A549 (cell line): ENCODE measurements at places on chromosomes 2 and 18. TPM values are rescaled to one million over a fixed set of nuclear protein-coding genes. Genes with fewer than 3 reads are reported as not detected.

GRCh38 chr2:39437522-39438296 is 624 bp upstream of the MAP4K3 start:
- DNase-seq, result peak; percentile 63

DNA sequence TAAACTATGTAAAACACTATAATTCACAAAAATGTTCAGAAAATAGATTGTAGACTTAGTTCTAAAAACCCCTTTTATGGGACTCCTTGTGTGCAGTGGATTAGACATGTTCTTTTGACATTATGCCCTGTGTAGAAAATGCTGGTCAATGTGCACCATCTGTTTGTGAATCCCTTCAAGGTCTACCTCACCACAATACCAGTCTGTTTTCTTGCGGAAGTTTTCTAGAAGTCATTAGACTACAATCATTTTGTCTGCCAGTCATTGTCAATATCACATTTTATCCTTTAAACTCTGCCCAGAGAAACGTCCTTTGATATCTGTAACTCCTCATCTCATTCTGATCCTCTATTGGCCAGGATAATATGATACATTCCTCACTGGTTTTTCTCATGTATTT is 7.8 kb downstream of the ITGA4 start:
- no peak for DNase-seq

DNA sequence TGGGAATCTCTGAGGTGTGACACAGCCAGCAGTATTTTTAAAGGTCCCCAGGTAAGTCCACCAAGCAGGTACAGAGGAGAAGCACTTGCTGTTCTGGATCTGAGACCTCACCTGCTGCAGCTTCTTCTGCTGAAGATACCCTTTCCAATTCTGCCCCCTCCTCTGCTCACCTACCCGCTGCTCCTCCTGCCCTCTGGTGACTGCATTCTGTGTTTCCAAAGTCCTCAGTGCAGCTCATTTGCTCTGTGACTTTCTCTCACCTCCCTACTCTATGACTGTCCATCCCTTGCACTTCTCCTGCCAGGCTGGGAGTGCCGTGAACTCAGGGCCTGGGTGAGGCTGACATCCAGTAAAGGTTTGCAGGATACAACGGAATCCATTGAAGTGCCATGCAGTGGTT is 205.2 kb upstream of the LYPD1 start:
- no peak for DNase-seq

GRCh38 chr2:96116879-96117533 is 635 bp upstream of the ADRA2B start:
- DNase-seq, result peak; percentile 85

GRCh38 chr2:74131901-74132300 is 15.8 kb downstream of the BOLA3 start:
- no peak for DNase-seq

DNA sequence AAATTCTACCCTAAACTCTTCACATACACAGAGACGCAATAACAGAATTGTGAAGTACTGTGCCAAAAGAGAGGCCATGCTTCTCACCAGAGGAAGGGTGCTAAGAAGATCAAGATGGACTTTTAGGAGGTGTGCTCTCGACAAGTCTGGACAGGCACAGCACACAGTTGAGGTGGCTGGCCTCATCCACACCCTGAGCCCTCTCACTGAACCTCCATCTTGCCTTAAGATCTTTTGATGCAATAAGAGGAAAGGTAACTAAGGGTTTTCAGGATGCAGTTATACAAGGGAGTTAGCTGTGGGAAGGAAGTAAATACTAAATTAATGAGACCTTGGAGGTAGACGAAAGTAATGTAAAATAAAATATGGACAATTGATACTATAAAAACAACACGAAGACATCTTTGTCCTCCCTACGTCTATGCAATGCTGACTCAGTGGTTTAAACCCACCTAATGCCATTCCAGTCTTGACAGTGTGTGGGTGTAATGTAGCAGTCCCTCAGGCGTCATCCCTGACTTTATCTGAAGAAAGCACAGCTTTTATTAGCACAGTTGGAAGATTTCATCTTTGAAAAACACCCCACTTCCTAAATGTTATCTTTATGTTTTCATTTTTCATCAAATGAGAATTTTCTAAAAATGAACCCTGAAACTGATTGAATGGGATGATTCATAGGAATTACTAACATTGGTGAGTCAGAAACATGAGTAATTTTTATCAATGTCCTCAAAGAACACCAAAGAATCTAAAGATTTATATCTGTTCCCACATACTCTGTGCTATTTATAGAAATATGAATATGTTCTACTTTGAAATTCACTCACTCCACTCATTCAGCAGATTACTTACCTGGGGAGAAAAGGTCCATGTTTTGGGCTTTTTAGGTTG is 34.0 kb upstream of the MALL start:
- DNase-seq, result no peak

SCG2 gene
- 0.42 to 0.84 TPM (median 0.76 TPM) in 3 replicates for polyA plus RNA-seq

DNA sequence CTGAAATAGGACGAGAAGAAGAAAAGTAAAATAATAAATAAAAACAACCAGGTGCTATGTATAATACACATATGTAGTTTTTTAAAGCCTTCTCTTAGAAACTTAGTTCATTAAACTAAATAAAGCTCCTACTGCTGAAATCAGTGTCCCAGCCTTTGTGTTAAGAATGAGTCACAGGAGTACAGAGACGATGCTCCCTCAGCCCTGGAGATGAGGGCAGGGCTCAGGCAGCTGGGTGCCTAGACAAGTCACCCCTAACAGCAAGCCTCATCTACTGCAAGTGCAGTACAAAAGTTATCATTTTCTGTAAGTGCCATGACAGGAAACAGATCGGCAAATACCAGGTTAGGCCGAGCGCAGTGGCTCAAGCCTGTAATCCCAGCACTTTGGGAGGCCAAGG is 18.2 kb downstream of the KIDINS220 start:
- DNase-seq, result no peak

DSEL gene
- polyA plus RNA-seq, result 0.17 to 0.28 TPM (median 0.21 TPM) in 3 replicates

GRCh38 chr2:227367427-227367795 is 11.7 kb downstream of the TM4SF20 start:
- DNase-seq, result no peak

DNA sequence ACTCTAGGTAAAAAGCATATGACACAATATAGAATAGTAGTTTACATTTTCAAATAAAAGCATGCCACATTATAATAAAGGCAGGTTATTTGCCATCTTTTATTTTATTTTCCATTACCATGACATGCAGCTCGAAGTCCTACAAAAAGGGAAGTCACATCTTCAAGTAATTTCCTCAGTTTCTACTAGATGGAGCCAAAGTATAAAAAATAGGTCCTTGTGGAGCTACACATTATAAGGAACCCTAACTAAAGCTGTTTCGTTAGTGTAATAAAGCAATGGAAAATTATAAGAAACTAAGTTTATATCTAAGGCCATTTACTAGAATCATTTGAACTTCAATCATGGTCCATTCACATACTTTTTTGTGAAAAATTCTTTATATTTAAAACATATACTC is 674.5 kb downstream of the KCNJ3 start:
- peak; percentile 22 for DNase-seq

KLHL14 gene
- polyA plus RNA-seq, result not detected in 3 replicates

TLX2 gene
- 0.37 to 0.58 TPM (median 0.39 TPM) in 3 replicates for polyA plus RNA-seq

ACTG2 gene
- polyA plus RNA-seq, result 0.26 to 0.51 TPM (median 0.33 TPM) in 3 replicates

DNA sequence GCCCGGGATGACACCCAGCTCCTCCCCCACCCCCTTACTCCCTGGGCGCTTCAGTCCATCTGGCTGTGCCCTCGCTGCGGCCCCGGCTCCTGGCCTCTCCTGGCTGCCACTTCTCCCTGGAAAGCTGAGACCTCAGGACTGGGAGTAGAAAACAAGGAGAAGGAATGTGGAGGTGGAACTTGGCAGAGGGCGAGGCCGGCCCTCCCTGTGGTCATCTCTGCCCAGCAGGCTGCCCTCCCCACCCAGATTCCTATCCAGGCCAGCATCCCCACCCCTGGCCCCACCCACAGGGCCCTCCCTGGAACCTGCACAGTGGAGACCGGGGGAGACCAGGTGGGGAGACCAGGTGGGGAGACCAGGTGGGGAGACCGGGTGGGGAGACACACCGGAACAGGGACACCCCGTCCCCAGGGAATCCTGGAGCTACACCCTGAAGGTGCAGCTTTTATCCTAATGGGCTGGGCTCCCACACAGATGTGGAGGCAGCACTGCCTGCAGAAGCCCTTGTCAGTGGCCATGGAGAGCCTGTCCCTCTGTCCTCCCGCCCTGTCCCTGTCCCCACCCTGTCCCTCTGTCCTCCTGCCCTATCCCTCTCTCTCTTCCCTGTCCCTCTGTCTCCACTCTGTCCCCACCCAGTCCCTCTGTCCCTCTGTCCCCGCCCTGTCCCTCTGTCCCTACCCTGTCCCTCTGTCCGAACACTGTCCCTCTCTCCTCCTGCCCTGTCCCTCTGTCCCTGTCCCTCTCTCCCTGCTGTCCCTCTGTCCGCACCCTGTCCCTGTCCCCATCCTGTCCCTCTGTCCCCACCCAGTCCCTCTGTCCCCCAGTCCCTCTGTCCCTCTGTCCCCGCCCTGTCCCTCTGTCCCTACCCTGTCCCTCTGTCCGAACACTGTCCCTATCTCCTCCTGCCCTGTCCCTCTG is 157.1 kb downstream of the PXDN start:
- peak; percentile 18 for DNase-seq

GRCh38 chr2:45014016-45014702 is 4.9 kb upstream of the SIX2 start:
- DNase-seq, result peak; percentile 88

DNA sequence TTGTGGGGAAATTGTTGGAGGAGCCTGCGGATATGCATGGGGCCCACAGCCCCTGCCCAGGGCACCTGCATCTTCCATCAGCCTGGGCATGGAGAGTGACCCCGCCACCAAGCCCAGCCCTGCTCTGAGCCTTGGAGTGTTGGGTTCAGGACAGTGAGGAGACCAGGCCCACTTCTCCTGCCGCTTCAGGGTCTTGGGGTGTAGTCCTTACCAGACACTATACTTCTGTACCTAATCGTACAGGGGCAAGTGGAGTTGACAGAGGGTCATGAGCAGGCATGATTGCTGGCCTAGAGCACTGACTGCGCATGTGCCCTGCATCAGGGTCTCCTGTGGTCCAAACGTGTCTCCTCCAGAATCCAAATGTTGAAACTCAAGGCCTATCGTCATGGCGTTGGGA is 108.9 kb upstream of the ZNF236 start:
- DNase-seq, result no peak

MOGAT1 gene
- not detected in 3 replicates for polyA plus RNA-seq

DNA sequence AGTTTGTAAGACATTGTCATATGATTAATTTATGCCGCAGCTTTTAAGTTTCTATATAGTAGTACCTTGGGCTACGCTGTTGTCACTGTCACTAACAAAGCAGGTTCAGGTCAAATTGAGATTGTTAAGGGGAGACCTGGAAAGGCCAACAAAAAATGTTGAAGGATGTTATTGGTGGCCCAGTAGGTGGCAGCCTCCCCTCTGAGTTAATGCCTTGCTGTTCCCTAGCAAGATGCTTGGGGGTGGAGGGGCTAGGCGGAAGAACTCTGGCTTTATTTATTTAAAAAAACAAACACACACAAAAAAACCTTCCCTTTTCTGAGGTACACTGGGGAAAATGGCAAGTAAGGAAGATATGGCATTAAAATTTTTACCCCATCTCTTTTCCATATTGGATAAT is 128.3 kb upstream of the ATP5MC3 start:
- DNase-seq, result peak; percentile 22

GRCh38 chr2:147468349-147468748 is 376.5 kb upstream of the ACVR2A start:
- no peak for DNase-seq
